ENCODE measurements at places on chromosomes 6 and 20. TPM values are rescaled to one million over a fixed set of nuclear protein-coding genes. Genes with fewer than 3 reads are reported as not detected.

Gene TRIM31
- total RNA-seq, result 0.69 TPM

Gene MYLK4
- total RNA-seq, result 0.09 TPM

Gene CAGE1
- 0.04 TPM for total RNA-seq

Gene PCK1
- 0.13 TPM for total RNA-seq

Gene CYP39A1
- not detected for total RNA-seq

Gene HCRTR2
- not detected for total RNA-seq
